Fibroblast of lung (primary cell): ENCODE measurements at places on chromosomes 3 and 15.
A peak's percentile ranks its signal among the peaks of the same experiment; 100 is the strongest.

DNA sequence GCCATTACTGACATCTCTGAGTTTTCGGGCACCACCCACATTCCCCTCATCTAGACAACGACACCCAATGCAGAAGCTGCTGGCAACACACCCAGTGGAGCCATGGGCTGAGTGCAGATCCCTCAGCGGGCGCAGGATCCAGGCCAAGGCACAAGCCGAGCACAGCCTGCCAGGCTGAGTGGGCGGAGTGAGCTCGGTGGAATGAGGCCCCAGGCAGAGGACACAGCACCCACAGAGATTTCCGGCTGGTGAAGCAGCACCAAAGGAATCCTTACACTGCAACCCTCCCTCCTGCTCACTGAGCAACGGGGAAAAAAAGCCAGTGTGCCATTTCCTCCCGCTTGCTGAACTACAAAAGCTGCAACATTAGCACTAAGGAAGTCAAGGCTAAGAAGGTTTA lies 34.3 kb downstream of the ZMAT3 start:
- peak; percentile 97 for DNase-seq

GRCh38 chr3:127254730-127255129 lies 33.1 kb downstream of the PRR20G start:
- DNase-seq = no peak

- peak; percentile 64 for DNase-seq
These were observed 202.0 kb downstream of the AKAP13 start for GRCh38 chr15:85582131-85583079.

- peak; percentile 90 for DNase-seq
These were observed 30.2 kb downstream of the FAM174B start for GRCh38 chr15:92625251-92625980.

DNA sequence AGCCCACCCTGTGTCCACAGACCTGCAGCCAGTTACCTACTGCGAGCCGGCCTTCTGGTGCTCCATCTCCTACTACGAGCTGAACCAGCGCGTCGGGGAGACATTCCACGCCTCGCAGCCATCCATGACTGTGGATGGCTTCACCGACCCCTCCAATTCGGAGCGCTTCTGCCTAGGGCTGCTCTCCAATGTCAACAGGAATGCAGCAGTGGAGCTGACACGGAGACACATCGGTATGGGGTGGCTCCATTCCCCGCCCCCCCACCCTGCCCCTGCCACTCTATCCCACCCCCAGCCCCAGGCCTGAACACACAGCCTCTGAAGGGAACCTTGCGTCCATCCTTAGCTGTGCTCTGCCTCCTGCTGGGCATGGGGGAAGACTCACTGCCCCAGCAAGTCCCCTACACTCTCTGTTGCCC lies 73.2 kb downstream of the AAGAB start:
- no peak for DNase-seq

- no peak for DNase-seq
These were observed 215.6 kb upstream of the VEPH1 start for GRCh38 chr3:157718800-157719199.

- peak; percentile 37 for DNase-seq
These were observed 186.7 kb downstream of the UACA start for GRCh38 chr15:70576696-70577095.

GRCh38 chr3:105402287-105402801 lies 35.6 kb downstream of the ALCAM start:
- no peak for DNase-seq

GRCh38 chr15:96768435-96768789 lies 437.9 kb downstream of the NR2F2 start:
- DNase-seq = no peak

DNA sequence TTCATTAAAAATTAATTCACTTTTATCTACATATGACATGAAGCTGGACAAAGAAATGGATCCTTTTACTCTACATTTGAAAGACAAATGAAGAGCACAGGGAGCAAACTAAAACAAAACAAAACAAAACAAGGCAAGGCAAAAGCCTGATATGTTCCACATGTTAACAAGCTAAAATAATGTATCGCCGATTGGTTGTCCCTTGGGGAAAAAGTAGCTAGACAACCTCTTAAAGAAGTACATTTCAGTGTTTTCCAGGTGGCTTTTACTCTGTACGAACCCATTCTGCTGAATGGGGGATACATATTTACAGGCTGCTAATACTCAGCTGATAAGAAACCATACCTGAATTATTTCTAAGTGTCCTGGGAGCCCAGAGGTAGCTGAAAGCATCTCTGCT lies 493.0 kb upstream of the TBL1XR1 start:
- DNase-seq = no peak
